ENCODE measurements at places on chromosomes 7 and 10.

DNA sequence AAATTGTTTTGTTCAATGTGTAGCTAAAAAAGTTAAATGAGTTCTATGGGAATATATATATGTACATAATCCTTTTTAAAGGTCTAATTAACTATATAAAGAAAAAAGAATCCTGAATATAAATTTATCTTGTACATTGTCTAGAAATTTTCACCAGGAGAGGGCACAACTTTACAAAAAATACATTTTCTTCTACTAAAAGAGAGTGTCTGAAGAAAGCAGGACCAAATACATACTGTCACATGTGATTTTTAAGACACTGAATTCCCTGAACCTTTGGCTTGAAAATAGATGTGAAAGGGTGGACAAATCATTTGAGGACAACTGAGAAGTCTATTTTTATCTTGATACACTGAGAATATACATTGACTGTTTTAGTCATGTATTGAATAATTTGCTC is 204.3 kb downstream of the DGKB start:
- H3K27ac ChIP-seq: no peak overlapping the region
- peaks cover 12% of the 10 kb centered on the region for H3K27me3 ChIP-seq
- ATAC-seq: no peak
- H3K36me3 ChIP-seq: no peaks in the 10 kb centered on the region
- no peaks in the 10 kb centered on the region for H3K4me1 ChIP-seq

DNA sequence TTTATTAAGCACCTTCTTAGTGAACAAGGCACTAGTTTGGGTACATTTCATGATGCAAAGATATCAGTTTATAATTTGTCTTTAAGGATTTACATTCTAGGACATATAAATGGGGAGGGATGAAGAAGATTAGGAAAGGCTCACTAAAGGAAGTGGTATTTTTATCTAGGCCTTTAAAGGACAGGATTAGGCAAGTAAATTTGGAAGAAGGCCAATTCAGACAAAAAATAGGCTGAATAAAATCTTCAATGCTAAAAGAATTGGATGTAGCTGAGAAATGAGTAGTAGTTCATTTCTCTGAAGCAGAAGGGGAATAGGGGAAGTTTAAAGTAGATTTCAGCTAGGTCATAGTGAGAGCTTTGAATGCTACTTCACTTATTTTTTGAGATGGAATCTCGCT is 4.8 kb upstream of the FAM24B start:
- no peaks in the 10 kb centered on the region for H3K27me3 ChIP-seq
- H3K27ac ChIP-seq: no peak overlapping the region
- no peak for ATAC-seq
- no peak overlapping the region for H3K4me3 ChIP-seq
- peaks cover 7% of the 10 kb centered on the region for H3K4me1 ChIP-seq
- peaks cover 11% of the 10 kb centered on the region for H3K36me3 ChIP-seq

DNA sequence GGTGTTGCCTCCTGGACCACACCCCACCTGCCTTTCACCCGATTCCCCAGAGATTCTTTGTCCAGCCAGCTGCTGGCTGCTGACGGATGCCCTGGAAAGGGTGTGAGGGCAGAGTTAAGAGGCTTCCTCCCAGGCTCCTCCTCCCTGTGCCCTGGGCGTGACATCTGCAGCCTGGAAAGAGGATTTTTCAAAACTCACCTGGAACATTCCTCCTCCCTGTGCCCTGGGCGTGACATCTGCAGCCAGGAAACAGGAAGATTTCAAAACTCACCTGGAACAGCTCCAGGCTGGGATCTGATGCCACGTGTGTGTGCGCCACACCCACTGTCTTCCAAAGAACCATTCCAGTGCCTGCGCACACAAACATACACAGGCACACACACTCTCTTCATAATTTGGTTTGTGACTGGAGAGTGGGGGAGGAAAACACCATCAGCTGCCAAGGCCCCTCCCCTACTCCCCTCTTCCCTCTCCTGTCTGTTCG is 5.2 kb downstream of the MARVELD1 start:
- no peak overlapping the region for H3K4me3 ChIP-seq
- no peaks in the 10 kb centered on the region for H3K36me3 ChIP-seq
- no peaks in the 10 kb centered on the region for H3K4me1 ChIP-seq
- H3K27ac ChIP-seq: no peak overlapping the region

DNA sequence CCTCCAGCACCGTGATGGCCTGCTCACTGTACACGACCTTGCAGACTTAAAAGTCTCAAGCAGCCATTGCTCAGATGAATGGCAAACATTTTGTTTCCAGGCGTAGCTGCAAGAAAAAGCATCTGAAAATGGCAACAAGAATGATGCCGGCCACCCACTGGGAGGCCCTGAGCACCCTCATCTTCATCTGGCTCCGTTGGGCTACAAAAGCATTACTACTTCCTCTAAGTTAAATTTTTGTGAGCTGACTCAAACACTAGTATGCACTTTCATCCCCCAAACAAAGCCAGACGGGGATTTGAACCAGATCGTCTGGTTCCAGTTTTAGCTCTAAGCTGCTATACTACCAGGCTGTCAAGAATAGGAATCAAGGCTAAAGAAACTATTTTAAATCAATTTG is 116.6 kb upstream of the CDK1 start:
- no peaks in the 10 kb centered on the region for H3K27me3 ChIP-seq
- H3K4me1 ChIP-seq: peaks cover 24% of the 10 kb centered on the region
- H3K36me3 ChIP-seq: no peaks in the 10 kb centered on the region
- H3K27ac ChIP-seq: no peak overlapping the region

- H3K36me3 ChIP-seq: no peaks in the 10 kb centered on the region
- no peak overlapping the region for H3K27ac ChIP-seq
- no peak for ATAC-seq
- no peaks in the 10 kb centered on the region for H3K4me1 ChIP-seq
Observed at GRCh38 chr10:1156616-1156886, 100.4 kb downstream of the WDR37 start.

- no peak for ATAC-seq
- no peaks in the 10 kb centered on the region for H3K36me3 ChIP-seq
- peaks cover 5% of the 10 kb centered on the region for H3K4me1 ChIP-seq
- peaks cover 9% of the 10 kb centered on the region for H3K27me3 ChIP-seq
- H3K27ac ChIP-seq: no peak overlapping the region
Observed at GRCh38 chr10:91311601-91312381, 91.3 kb downstream of the PCGF5 start.

- ATAC-seq: no peak
- no peaks in the 10 kb centered on the region for H3K36me3 ChIP-seq
- peaks cover 4% of the 10 kb centered on the region for H3K27me3 ChIP-seq
- H3K27ac ChIP-seq: no peak overlapping the region
Observed at GRCh38 chr10:77267703-77268675, 369.6 kb downstream of the KCNMA1 start.

DNA sequence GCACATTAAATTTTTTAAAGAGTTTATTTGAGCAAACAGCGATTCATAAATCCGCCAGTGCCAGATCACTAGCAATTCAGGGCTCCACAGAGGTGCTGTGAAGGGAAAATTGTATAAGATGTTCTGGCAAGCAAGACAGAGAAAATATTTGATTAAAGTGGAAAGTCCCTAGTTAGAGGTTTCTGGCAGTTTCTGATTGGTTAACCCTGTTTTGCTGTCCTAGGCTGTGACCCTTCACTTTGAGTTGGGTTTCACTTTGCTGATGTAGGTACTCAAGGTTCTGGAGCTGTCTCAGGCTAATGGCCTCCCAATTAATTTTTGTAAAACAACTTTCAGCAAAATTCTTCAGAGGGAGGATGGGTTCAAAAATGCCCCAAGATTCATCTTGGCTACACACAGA is 79.4 kb upstream of the NXPH1 start:
- peaks cover 6% of the 10 kb centered on the region for H3K27me3 ChIP-seq
- no peak overlapping the region for H3K4me3 ChIP-seq
- no peaks in the 10 kb centered on the region for H3K4me1 ChIP-seq
- no peak overlapping the region for H3K27ac ChIP-seq
- ATAC-seq: no peak

DNA sequence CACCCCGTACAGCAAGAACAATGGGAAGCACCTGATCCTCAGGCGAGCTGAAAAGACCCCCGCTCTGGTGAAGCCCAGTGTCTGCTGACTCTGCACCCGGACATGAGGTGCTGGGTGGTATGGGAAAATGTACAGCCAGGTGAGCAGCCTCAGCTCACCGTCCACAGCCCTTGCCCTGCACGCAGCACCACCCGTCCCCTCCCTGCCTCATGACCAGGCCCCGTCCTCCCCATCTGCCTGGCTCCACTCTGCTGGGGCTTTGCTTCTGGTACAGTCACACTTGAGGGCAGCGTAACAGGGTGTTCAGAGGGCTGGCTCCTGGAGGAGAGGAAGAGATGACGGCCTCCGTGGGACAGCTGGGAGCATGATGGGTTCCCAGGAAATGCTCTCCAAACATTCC is 49.1 kb downstream of the NCAPG2 start:
- peaks cover 80% of the 10 kb centered on the region for H3K36me3 ChIP-seq
- H3K4me1 ChIP-seq: peaks cover 32% of the 10 kb centered on the region
- ATAC-seq: no peak

- H3K27ac ChIP-seq: no peak overlapping the region
- H3K4me1 ChIP-seq: peaks cover 7% of the 10 kb centered on the region
- no peak overlapping the region for H3K4me3 ChIP-seq
- H3K36me3 ChIP-seq: no peaks in the 10 kb centered on the region
- no peak for ATAC-seq
Observed at GRCh38 chr10:71496927-71497762, 100.4 kb downstream of the CDH23 start.

GRCh38 chr10:119119400-119119799 is 15.5 kb downstream of the DENND10 start:
- no peaks in the 10 kb centered on the region for H3K27me3 ChIP-seq
- H3K27ac ChIP-seq: no peak overlapping the region
- ATAC-seq: no peak

GRCh38 chr7:77441046-77441445 is 24.9 kb upstream of the GSAP start:
- no peaks in the 10 kb centered on the region for H3K4me1 ChIP-seq
- ATAC-seq: no peak
- H3K27me3 ChIP-seq: no peaks in the 10 kb centered on the region
- no peaks in the 10 kb centered on the region for H3K36me3 ChIP-seq

- no peaks in the 10 kb centered on the region for H3K36me3 ChIP-seq
- H3K27ac ChIP-seq: no peak overlapping the region
- ATAC-seq: no peak
- no peaks in the 10 kb centered on the region for H3K4me1 ChIP-seq
Observed at GRCh38 chr10:76430061-76430645, 998.7 kb downstream of the LRMDA start.

- no peak overlapping the region for H3K27ac ChIP-seq
- H3K4me3 ChIP-seq: no peak overlapping the region
- H3K4me1 ChIP-seq: no peaks in the 10 kb centered on the region
- no peaks in the 10 kb centered on the region for H3K36me3 ChIP-seq
- peaks cover 7% of the 10 kb centered on the region for H3K27me3 ChIP-seq
- no peak for ATAC-seq
Observed at GRCh38 chr7:20596653-20597052, 18.8 kb upstream of the ABCB5 start.

- H3K27ac ChIP-seq: peak overlapping the region; percentile 87
- H3K4me3 ChIP-seq: peak overlapping the region; percentile 90
- peaks cover 72% of the 10 kb centered on the region for H3K36me3 ChIP-seq
- peaks cover 47% of the 10 kb centered on the region for H3K4me1 ChIP-seq
- peak; percentile 73 for ATAC-seq
- H3K27me3 ChIP-seq: no peaks in the 10 kb centered on the region
Observed at GRCh38 chr10:110210674-110211464, 3.5 kb downstream of the MXI1 start.

DNA sequence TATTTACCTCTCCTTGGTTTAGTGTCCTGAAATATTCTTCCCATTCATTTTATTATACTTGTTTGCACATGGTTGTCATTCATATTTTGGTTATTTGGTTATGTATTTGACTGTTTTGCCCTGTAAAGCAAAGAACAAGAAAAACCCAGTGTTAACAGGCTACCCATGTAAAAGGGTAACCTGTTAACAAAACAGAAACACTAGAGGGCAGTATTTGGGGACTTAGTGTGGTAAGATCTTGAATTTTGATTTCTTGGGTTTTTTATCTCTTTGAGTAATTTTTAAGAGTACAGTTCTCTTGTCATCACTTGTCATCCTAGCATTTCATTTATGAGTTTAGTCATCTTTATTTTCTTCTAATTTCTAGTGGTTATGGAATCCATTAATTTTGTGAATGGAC is 51.3 kb downstream of the POLL start:
- peaks cover 57% of the 10 kb centered on the region for H3K36me3 ChIP-seq
- H3K27me3 ChIP-seq: no peaks in the 10 kb centered on the region
- ATAC-seq: no peak
- no peak overlapping the region for H3K4me3 ChIP-seq
- H3K4me1 ChIP-seq: no peaks in the 10 kb centered on the region

GRCh38 chr7:45416846-45417245 is 157.3 kb upstream of the ADCY1 start:
- no peak overlapping the region for H3K4me3 ChIP-seq
- ATAC-seq: peak; percentile 39
- H3K27ac ChIP-seq: no peak overlapping the region
- H3K27me3 ChIP-seq: peaks cover 22% of the 10 kb centered on the region

All from activated T-helper 17 cell treated with anti-CD3 and anti-CD28 coated beads, Interleukin-2, amount 50 U/mL, for 72 hours (primary cell).